ENCODE measurements at places on chromosomes 2 and 18. TPM values are rescaled to one million over a fixed set of nuclear protein-coding genes. Genes with fewer than 3 reads are reported as not detected.

Gene CAVIN2
- total RNA-seq: 16.9 TPM

Gene CLHC1
- total RNA-seq: 10.6 TPM

Gene CCDC74A
- 17.2 TPM for total RNA-seq

Gene ZAP70
- not detected for total RNA-seq

Gene ZNF24
- 22.6 TPM for total RNA-seq

Gene DPP10
- total RNA-seq: 2.6 TPM

Gene DYSF
- 4.3 TPM for total RNA-seq
